ENCODE measurements at places on chromosomes 5 and 9.

GRCh38 chr5:14650052-14650451 lies 14.5 kb upstream of the OTULIN start:
- DNase-seq = no peak

DNA sequence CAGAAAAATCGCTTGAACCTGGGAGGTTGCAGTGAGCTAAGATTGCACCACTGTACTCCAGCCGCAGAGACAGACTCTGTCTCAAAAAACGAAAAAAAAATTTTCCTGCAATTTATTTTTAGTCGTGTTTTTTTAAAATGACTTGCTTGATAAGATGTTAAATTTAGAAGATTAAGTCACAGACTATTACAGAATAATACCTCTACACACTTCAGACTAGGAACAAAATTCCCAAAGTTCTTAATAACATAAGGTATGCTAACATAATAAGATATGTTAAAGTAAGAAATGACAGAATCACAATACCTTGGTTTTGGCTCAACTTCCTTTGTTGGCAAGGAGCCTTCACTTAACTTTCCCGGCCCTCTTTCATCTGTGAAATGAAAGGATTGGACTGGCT lies 59.5 kb upstream of the NPR3 start:
- no peak for DNase-seq

- no peak for DNase-seq
These were observed at the start of gene IL6ST for GRCh38 chr5:55994495-55994997. Gene IL6ST, minus strand, starts transcription at chr5:55994963. Its CDS starts 18,685 bp downstream, at chr5:55976278.

DNA sequence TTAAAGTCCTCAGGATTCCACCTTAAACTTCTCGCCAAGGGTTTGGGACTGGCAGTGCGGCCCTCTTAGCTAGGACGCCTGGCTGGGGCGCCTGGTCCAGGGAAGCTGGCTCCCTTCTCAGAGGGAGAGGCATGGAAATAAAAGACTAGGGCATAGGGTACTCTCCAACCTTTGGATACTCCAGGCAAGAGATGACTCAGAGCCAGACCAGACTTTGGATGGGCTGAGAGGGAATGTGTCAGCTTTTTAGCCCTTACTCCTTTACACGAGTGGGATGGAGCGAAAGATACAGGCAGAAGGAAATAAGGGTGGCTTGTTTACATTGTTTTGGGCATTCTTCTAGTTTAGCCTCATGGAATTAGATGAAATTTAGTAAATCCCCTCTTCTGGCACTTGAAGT lies 48.2 kb downstream of the IL31RA start:
- no peak for DNase-seq

DNA sequence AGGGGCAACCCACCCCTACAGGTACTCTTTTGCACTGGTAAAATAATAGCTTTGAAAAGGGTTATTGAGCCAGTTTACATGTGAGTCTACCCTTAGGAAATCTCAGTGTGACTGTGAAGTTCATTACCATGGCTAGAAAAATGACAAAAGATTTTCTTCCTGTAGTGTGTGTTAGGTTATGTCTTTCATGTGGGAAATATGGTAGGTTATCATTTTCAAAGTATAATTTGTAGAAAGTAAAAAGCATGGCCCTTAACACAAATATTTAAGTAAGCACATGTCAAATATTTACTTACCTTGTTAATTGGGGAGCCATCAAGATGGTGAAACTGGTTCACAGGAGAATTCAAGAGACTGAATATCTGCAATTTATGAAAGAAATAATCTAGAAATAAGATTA lies 37.3 kb upstream of the PLPP1 start:
- DNase-seq = no peak

GRCh38 chr9:86946201-86947145 lies 833 bp downstream of the GAS1 start:
- DNase-seq = peak; percentile 37

DNA sequence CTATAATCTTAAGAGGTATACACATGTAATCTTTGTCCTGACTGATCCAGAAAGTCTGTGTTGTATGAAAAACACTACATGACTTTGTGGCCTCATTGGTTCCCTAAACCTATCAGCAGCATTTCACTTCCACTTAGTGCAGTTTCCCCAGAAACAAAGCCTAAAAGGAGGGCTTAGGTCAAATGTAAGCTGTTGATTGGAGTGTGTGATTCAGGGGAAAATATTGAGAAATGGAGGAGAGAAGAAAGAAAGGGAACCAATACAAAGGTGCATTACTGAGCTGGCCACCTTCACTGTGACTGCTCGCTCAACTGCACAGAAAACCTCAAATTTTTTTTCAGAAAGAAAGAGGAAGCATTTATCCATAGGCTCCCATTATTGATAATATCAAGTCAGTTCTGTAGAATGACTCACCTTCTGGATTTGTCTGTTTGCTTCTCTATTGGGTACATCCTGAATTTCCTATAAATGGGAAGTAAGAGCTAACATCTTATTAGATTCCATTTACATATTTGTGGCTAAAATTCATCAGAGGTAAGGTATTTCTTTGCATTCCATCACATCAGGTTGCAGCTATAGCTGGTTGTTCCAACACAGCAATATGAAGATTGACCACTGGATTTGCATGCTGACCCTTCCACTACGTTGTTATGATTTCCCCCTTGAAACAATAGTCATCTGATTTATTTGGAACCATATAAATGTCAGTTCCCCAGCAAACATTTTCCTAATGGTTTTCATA lies 10.3 kb upstream of the FST start:
- no peak for DNase-seq

GRCh38 chr9:131679261-131680020 lies 60.4 kb downstream of the RAPGEF1 start:
- no peak for DNase-seq

DNA sequence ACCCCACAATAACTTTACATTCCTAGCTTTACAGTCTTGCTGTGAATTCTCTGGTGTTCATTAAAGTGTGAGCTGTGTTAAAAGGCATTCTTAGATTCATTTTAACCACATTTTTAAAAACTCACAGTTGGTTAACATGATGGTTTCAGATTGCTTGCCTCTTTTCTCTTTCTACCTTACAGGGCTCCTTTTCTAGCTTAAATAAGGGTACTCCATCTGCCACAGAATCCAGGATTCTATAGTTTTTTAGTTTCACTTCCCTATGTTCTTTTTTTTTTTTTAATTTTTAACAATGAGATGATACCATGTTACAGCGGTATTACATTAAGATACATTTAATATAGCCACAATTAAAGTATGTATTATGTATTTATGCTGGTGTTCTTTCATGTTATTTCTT lies 3.9 kb upstream of the FBXO4 start:
- DNase-seq = no peak

DNA sequence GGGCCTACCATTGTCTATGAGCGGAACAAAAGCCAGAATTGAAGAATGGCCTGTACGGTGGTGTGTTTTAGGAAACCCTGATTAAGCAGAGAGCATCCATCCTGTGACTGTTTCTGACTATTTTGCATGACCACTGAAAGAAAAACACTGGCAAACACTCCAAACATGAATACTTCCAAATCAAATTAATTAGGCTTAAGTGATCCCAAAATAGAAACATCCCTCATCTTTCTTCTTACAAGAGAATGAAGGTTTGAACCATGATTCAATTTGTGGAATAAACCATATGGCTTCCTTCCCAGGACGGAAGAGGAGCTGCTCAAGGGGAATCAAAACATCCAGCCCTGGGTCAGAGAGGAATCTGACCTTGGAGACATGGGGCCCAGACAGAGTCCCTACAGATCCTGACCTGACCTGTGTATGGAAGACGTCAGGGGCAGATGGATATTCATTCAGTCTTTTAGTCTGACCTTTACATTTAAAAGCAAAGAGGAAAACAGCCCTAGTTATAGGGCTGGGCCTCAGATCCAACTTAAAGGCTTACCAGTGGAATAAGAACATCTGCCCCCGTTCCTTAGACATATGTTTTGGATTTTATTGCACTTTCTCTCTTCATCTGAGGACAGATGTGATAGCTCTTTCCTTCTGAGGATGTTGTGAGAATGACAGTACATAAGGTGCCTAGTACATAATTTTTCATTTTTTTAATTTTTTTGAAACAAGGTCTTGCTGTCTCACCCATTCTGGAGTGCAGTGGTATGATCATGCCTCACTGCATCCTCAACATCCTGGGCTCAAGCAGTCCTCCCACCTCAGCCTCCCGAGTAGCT lies 17.6 kb upstream of the RECK start:
- no peak for DNase-seq

DNA sequence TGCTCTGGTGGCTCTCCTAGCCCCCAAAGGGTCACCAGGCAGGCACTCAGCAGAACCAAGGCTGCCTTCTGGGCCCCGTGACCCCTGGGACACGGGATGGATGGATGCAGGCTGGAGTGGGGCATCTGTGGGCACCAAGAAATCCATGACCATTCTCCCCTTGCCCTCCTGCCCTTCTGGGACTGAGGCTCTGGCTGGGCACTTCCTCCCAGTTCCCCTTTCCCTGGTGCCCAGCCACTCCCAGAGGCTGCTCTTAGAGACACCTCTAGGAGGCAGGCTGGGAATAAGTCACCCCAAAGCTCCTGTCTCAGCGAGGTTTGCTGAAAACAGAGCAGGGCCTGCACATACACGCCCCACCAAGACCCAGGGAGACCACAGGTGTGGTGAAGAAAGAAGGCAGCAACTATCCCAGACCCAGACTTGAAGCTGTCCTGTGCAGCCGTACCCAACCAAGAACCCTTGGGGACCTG lies 943 bp downstream of the STING1 start:
- no peak for DNase-seq

- DNase-seq = no peak
These were observed 53.8 kb upstream of the EDIL3 start for GRCh38 chr5:84438456-84438855.

DNA sequence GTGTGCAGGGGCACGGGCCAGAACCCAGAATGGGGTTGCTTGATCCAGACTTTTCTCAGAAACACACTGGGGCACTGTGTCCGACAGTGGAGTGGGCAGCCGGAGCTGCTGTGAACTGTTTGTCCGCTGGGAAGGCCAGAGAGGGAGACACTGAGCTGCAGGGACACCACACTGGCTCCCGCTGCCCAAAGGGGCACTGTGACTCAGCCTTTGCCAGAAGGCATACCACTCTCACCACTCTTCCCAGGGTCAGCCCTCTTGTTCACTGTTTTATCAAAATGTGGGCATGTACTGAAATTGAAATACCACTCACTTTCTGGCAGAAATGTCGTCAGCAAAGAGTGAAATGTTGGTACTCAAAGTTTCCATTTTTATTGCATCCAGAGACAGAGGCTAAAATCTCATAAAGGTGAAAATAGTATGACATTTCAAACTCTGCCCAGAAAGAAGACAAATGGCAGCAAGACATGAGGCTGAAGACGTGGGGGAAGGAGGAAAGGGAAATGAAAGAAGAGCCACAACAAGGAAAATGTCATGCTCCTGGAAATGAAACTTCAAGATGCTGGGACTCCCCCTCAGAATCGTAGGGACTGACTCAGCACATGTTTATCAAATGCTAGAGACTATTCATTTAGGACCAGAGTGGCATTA lies 4.5 kb upstream of the IL7R start:
- peak; percentile 50 for DNase-seq

- no peak for DNase-seq
These were observed 162.7 kb upstream of the NR3C1 start for GRCh38 chr5:143566139-143566538.

- no peak for DNase-seq
These were observed 33.8 kb downstream of the MRPL36 start for GRCh38 chr5:1765880-1766235.

DNA sequence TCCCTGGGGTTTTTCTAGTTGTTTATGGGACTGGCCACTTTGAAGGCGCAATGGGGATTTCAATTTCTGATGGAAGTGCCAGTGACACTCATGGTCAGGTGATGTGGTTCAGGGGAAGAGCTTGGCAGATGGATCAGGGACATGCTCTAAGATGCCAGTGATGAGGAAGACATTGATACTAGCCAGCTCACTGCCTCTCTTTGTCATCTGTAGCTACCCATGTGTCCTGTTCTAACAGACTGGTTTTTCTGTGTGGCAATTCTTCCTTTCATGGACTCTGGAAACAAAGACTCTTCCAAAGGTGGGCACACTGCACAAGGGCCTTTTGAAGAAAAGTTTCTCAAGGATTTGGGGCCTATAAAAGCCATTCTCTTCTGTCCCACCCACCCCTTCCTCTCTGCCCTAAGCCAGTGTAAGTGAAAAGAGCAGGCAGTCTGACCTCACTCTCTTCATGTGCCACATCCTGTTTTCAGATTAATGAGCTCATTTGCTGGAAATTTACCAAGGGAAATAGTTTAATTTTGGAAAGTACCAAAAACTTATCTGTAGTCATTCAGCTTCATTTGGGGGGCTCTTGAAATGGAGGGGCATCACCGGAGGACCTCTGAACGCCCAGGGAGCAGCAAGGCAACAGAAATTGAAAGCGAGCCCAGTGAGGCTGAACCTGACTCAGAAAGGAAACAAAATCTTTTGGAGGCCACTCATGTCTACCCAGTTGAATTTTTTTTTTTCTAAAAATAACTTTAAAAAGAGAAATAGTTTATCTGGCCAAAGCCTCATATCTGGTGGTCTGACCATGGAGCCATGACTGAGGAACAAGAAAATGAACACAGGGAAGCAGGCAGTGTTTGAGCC lies 4.9 kb upstream of the TRAF1 start:
- peak; percentile 37 for DNase-seq

GRCh38 chr9:81851340-81851739 lies 76.9 kb upstream of the SPATA31D4 start:
- no peak for DNase-seq

GRCh38 chr5:43555895-43556606 lies 826 bp downstream of the PAIP1 start:
- peak; percentile 15 for DNase-seq

GRCh38 chr5:59276325-59276675 lies 617.2 kb downstream of the PDE4D start:
- no peak for DNase-seq

DNA sequence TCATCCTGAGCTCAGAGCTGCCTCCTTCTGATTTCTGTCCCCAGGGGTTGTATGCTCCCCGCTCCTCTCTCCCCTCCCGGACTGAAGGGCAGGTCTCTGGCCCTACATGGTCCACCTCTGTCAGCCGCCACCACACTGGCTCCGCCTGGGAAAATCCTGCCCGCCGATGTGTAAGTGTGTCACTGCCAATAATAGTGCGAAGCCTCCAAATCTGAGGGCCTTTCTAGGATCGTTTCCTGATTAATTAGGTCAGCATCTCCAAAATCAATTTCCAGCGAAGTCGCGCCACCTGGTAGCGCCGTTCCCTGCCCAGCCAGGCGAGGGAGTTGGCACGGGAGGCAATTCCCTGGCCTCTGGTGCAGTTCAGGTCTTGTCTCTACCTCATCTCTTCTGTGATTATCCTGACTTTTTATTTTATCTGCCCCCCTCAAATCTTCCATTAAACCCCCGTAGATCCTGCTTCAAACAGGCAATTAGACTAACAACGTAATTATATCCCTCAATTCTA lies 73.5 kb downstream of the ZNF618 start:
- DNase-seq = no peak

GRCh38 chr5:115414406-115415142 lies 118.1 kb upstream of the CCDC112 start:
- no peak for DNase-seq

- DNase-seq = no peak
These were observed 24.5 kb downstream of the CAVIN4 start for GRCh38 chr9:100602342-100602801.

DNA sequence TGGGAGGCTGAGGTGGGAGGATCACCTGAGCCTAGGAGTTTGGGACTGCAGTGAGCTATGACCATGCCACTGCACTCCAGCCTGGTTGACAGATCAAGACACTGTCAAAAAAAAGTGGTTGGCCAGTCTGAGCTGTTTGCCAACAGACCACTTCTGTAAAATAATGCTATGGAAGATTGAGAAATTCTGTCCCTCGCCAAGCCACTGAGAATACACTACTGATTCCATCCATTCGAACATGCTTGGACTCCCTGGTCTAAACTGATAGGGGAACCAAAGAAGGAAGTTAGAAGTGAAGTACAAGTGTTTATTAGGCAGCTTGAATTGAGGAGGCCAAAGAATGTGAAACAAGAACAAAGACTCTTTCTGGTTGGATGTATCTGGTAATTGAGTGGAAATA lies 27.2 kb downstream of the ENC1 start:
- DNase-seq = no peak

All from stimulated activated CD4-positive, alpha-beta T cell treated with anti-CD3 and anti-CD28 coated beads, Interleukin-15, amount 100 ng/mL, for 48 hours (primary cell).